COR-L47 (cell line): ENCODE measurements at places on chromosomes 5 and 9.
A peak's percentile ranks its signal among the peaks of the same experiment; 100 is the strongest.

GRCh38 chr9:124108216-124108615 lies 96.6 kb downstream of the LHX2 start:
- peak; percentile 26 for DNase-seq

- no peak for DNase-seq
These were observed 8.7 kb upstream of the AHRR start for GRCh38 chr5:312845-313244.

GRCh38 chr5:129135633-129136032 lies 41.1 kb downstream of the ISOC1 start:
- DNase-seq = no peak

DNA sequence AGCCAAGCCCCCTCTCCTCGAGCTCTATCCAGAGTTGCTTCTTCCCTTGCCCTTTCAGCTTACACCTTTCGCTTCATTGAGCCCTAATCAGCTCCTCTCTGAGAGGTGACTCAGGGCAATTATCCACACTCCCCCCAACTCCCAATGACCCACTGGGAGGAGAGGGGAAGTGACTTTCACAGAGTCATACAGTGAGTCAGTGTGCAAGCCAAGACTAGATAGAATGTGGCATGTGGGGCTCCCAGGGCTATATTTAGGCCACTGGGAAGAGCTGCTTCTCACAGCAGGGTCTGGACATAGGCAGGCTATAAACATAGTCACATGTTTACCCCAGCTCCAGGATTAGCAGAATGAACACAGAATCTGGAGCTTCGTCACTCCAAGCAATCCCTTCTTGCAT lies 57.4 kb downstream of the NRG2 start:
- no peak for DNase-seq

GRCh38 chr5:74225587-74225986 lies 414.9 kb downstream of the ENC1 start:
- no peak for DNase-seq
